ENCODE measurements at places on chromosomes 12 and 14.

DNA sequence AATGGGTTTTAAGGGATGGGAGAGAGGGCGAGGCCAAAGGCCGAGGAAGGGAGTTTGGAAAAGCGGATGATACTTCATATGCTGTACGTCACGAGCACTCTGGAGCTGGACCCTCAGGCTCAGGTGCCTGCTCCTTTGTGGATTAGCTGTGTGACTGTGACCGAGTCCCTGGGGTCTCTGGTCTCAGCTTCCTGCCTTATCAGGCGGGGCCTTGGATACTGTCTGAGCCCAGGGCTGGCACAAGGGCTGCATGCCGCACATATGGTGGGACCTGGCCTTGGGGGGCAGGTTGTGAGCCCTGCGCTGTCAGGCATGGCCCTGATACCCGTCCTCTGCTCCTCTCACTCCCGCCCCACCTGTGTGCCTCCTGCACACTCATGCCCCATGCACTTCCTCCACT lies 95.3 kb downstream of the ADGRD1 start:
- DNase-seq, result no peak

- no peak for DNase-seq
Observed at GRCh38 chr12:87198181-87198580, 831.0 kb downstream of the C12orf50 start.

- DNase-seq, result peak; percentile 77
Observed at GRCh38 chr12:56947633-56948456, 9.6 kb downstream of the RDH16 start.

DNA sequence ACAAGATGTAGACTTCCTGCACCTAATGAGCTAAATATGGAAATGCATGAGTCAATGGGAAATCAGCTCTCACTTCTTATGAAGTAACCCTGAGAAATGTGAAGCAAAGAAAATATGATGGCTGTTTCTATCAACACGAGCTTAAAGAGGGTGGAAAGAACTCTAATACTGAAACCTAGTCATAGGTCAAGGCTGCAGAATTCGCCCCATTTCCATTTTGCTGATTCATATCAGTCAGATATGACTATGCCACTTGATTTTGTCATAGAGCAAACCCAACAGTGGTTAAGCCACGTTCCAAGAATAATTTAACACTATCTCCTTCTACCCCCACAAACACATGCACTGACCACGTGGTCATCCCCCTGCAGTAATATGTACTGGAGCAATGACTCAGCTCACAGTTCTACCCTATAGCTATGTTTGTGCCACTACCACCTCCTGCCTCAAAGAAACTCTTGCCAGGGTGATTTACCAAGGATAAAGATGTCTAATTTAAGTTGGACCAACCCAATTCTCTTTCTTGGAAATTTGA lies 157.5 kb downstream of the TMTC3 start:
- no peak for DNase-seq

DNA sequence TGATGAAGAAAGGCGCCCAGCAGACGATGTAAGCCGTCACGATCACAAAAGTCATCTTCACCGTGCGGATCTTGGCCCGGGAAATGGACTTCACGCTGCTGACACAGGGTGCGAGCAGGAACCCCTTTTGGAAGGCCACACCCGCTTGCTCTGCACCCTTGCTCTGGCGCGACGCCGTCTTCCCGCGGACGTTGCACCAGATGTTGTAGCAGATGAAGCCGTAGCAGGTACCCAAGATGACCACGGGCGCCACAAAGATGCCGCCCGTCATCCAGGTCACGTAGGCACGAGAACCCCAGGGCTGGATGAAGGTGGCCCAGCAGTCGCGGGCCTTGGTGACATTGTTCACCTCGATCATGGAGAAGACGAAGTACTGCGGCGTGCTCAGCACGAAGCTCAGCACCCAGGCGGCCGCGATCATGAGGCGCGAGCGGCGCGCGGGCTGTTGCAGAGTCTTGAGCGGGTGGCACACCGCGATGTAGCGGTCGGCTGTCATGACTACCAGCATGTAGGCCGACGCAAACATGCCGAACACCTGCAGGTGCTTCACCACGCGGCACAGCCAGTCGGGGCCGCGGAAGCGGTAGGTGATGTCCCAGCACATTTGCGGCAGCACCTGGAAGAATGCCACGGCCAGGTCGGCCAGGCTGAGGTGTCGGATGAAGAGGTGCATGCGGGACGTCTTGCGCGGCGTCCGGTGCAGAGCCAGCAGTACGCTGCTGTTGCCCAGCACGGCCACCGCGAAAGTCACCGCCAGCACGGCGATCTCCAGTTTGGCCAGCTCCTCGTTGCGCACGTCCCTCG lies 890 bp downstream of the AVPR1A start:
- DNase-seq, result no peak

DNA sequence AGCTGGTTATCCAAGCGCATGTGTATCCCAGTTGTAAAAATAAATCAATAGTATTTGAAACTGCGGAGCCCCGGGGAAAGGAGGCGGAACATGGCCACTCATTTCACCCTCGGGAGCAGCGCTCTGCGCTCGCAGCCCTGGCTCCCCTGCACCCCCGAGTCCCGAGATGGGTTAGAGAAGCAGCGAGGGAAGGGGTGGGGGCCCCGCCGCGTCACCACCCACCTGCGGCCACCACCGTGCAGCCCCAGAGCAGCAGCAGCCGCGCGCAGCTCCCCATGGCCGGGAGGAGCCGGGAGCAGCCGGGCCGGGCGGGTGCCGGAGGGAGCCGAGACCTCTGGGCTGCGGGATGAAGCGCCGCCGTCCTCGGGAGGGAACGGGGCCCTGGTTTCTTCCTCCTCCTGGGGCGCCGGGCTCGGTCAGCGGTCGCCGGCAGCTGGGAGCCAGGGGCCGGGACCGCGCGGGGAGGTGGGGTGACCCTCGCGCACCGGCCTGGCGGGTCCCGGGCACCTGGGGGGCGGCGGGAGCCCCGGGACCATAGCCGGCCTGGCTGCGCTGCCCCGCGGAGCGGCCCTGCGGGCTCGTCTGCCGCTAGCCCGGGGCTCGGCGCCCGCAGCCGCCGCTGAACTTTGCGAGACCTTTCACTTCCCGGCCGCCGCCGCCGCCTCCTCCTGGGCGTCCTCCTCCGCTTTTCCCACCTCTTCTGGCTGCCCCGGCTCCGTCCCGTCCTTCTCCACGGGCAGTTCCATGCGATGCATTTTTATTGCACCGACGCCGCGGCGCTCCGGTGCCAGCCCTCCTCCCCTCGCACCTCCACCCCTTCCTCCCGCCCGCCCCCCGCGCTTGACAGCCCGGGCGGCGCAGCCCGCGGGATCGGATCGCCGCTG lies at the start of gene NTN4:
TSS of gene NTN4 (minus strand) at position 732 of the 884 bp plus-strand sequence. CDS start at position 277, 455 bp downstream.
- DNase-seq, result no peak

DNA sequence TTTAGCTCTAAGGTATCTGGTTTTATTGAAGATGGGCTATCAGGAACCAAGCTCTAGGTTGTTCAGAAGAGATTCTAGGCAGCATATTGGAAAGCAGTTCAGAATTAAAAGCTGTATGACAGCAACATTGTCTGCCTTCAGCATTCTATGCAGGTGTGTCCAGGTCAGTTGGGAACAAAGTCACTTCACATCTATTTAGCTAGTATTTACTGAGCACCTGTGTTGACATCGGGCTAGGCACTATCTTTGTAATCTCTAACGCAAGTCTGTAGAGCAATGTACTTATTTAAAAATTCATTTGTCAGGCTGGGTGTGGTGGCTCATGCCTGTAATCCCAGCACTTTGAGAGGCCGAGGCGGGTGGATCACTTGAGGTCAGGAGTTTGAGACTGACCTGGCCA lies 6.8 kb upstream of the EID3 start:
- no peak for DNase-seq

GRCh38 chr12:20946732-20947131 lies 136.2 kb downstream of the SLCO1B3 start:
- DNase-seq, result no peak

GRCh38 chr12:124017064-124017463 lies 44.0 kb downstream of the ZNF664 start:
- no peak for DNase-seq

- DNase-seq, result no peak
Observed at GRCh38 chr12:6200256-6201212, at the start of gene CD9. CD9 (plus strand) TSS chr12:6200400; CDS start chr12:6200500, 100 bp downstream.

GRCh38 chr12:53577941-53578352 lies 48.2 kb downstream of the ATF7 start:
- no peak for DNase-seq

DNA sequence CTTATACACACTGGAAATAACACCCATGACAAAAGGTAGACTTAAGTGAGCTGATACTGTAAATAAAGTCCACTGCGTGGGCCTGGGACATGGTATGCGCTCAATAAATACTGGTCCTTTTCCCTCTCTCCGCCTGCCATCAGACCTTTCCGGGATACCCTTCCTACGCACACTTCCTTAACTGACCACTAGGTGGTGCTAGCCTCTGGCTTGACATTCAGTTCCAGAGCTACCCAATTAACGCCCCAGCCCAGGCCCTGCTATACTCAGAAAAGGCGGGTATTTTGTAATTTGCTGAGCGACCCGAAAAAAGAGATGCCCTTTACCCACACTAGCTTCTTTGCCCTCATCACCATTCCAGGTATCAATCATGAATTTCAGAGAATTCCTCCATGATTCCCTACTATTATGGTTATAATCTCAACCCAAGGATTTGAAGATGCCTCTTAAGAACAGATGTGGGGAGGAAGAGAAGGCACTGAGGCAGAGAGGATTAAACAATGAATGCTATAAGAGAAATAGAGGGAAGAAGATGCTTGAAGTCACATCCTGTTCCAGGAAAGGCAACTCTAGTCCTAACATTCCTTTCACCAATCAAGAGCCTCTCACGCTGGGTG lies 3.9 kb upstream of the LRP1 start:
- no peak for DNase-seq

GRCh38 chr12:19894803-19895202 lies 455.5 kb downstream of the AEBP2 start:
- DNase-seq, result no peak

DNA sequence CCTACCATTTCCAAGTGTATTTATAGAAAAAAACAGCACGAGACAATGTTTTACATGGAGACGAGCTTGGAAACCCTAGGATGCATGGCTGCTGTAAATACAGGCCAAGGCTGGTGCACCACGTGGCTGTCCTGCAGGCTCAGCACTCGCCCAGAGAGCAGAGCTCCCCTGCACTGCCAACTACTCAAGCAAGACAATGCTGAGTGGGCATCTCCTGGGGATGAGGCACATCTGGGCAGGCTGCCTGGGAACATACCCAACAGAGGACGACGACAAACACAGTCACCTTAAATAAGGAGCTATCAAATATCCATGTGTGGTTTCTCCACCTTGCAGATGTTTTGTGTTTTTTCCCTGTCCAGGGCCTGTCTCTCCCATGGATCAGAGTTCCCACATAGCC lies 128.3 kb upstream of the PRMT8 start:
- DNase-seq, result no peak

DNA sequence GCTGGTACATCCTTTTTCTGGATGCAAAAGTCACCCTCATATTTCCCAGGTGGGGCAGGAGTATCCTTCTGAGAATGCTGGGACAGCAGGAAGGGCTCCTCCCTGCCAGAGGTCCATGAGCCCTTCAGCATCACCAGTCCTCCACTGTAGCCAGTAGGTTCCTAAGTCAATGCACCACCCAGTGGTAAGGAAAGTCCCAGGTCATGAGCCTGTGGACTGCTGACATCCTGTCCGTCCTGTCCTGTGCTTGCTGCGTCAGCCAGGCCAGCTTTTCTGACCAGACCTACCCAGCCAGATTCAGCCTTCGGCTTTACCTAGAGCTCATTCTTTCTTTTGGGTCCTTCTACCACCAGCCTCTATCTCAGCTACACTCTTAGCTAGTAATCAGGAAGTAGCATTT lies 23.0 kb upstream of the ACTN1 start:
- no peak for DNase-seq

DNA sequence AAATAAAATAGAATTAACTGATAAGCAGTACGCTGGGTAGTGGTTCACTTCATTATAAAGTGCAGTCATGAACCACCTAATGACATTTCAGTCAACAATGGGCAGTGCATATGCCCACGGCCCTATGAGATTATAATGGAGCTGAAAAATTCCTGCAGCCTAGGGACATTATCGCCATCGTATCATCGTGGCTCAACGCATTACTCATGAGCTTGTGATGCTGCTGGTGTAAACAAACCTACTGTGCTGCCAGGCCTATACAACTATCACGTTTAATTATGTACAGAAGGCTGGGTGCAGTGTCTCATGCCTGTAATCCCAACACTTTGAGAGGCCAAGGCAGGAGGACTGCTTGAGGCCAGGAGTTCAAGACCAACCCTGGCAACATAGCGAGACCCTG lies 62.3 kb upstream of the TMEM263 start:
- DNase-seq, result no peak

GRCh38 chr12:109946913-109947312 lies 46.8 kb downstream of the TCHP start:
- DNase-seq, result no peak

- DNase-seq, result no peak
Observed at GRCh38 chr12:108773798-108774788, 42.8 kb upstream of the CORO1C start.

DNA sequence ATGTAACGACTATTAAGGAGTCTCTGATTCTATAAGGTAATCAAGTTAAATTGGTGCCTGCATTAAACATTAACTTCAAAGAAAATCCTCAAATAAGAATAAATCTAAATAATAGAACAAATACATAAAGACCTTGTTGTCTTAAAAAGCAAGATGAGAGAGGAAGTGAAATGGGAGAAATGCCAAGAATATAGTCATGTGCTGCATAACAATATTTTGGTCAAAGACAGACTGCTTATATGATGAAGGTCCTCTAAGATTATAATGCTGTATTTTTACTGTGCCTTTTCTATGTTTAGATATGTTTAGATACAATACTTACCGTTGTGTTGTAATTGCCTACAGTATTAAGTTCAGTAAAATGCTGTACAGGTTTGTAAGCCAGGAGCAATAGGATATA lies 213.6 kb downstream of the C12orf42 start:
- no peak for DNase-seq

GRCh38 chr14:75022655-75023054 lies 19.9 kb downstream of the EIF2B2 start:
- no peak for DNase-seq

DNA sequence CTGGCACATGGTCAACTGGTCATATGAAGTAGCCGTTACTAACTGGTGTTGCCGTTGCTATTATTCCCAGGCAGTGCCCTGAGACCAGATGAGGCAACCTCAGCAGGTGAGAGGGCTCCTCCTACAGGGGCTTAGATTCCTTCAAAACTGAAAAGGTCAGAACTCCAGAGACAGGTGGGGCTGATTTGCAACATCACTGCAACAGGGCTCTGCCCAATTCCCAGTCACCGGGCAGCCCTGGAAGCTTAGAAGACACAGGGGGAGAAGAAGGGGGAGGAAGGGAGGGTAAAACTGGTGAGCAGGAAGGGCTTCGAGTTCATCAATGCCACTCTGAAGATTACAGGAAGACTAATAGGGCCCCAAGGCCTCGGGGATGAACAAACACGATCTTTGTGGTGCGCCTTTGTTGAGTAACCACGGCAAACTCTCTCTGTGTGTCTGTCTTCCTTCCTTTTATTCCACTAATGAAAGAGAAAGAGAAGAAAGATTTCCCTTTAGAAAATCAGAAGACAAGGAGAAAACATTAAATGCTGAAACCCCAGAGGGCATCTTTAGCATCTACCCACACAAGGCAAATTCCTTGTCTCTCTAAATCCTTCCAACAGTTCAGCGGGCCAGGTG lies 749.1 kb upstream of the TBX3 start:
- no peak for DNase-seq

Data from vagina (tissue), 2 donors.